Activated CD8-positive, alpha-beta memory T cell treated with anti-CD3 and anti-CD28 coated beads for 36 hours (primary cell): ENCODE measurements at places on chromosomes 13 and 19. TPM values are rescaled to one million over a fixed set of nuclear protein-coding genes. Genes with fewer than 3 reads are reported as not detected.

Gene UPK1A
- 0.23 TPM for total RNA-seq

Gene F2RL3
- not detected for total RNA-seq

Gene GFY
- not detected for total RNA-seq

Gene PDX1
- not detected for total RNA-seq

Gene PSG11
- total RNA-seq, result not detected

Gene GRIK5
- 0.59 TPM for total RNA-seq

Gene DENND1C
- 61.1 TPM for total RNA-seq

Gene PTGER1
- total RNA-seq, result 0.53 TPM

Gene PDE4C
- total RNA-seq, result not detected

Gene ZNF730
- total RNA-seq, result 0.73 TPM

Gene HCN2
- 0.40 TPM for total RNA-seq

Gene NUMBL
- total RNA-seq, result 15.2 TPM

Gene RASA3
- 22.5 TPM for total RNA-seq

Gene ADGRE1
- 0.44 TPM for total RNA-seq

Gene FFAR3
- 0.38 TPM for total RNA-seq

Gene BEST2
- total RNA-seq, result not detected

Gene KLF5
- total RNA-seq, result 1.8 TPM

Gene ZSWIM9
- 8.7 TPM for total RNA-seq

Gene VSTM1
- total RNA-seq, result not detected

Gene CYP2A7
- not detected for total RNA-seq

Gene CCDC194
- 1.4 TPM for total RNA-seq

Gene ZNF534
- not detected for total RNA-seq

Gene CEACAM4
- total RNA-seq, result not detected

Gene KIR3DL1
- total RNA-seq, result 0.38 TPM

Gene FLT1
- total RNA-seq, result 2.5 TPM

Gene STX10
- 62.8 TPM for total RNA-seq

Gene TEX29
- not detected for total RNA-seq

Gene B3GLCT
- 4.5 TPM for total RNA-seq

Gene IGSF23
- not detected for total RNA-seq

Gene KLK11
- not detected for total RNA-seq

Gene CPB2
- total RNA-seq, result not detected

Gene AZU1
- not detected for total RNA-seq

Gene CGB7
- not detected for total RNA-seq

Gene PBX4
- 14.9 TPM for total RNA-seq

Gene CLEC4M
- not detected for total RNA-seq

Gene PIBF1
- total RNA-seq, result 17.9 TPM

Gene DMKN
- 2.0 TPM for total RNA-seq

Gene ATP4B
- not detected for total RNA-seq

Gene IGFL2
- not detected for total RNA-seq

Gene WDR87
- total RNA-seq, result not detected

Gene SIN3B
- 29.9 TPM for total RNA-seq

Gene KLK12
- total RNA-seq, result not detected

Gene XAB2
- total RNA-seq, result 42.3 TPM

Gene ZNF880
- total RNA-seq, result 12.5 TPM

Gene PTGIR
- 24.2 TPM for total RNA-seq

Gene ZNF878
- total RNA-seq, result 0.59 TPM
